Activated gamma-delta T cell (primary cell): ENCODE measurements at places on chromosomes 11 and 22.

- DNase-seq: no peak
Observed at GRCh38 chr11:118081241-118081958, 4.5 kb downstream of the TMPRSS4 start.

DNA sequence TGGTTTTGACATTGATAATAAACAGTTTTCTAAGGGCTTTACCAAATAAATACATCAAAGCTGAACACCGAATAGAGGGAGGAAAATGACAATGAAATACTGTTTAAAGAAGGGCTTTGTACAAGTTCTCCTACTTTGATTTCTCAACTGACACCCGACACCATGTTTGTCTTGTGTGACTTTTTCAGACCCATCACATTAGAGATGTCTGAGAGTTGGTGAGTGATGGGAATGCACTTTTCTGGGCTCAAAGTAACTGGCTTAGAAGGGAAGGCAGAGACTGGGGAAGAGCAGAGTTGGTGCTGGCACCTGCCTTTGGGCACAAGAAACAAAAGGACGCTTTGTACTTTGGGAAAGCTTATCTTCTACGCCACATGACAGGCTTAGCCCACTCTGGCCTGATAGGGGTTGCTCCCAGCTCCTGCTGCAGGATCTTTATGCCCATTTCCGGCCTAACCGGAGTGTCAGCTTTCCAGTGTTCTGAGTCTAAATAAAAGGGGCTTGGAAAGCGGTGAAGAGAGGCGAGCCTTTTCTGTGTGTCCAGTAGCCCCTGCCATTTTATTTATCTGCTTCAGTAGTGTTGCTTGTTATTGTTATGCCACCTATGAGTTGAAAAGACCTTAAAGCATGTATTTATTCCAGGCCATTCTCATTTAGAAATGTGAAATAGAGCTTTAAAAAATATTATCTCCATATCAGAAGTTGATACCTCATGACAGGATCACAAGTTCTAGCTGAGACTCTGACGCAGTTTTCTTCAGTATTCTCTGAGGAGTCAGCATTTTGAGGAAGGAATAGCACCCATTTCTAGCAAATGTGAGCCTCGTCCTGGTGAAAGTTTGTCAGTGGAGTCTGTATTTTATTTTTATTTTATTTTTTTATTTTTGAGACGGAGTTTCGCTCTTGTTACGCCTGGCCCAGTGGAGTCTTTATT, 24.2 kb downstream of the KREMEN1 start:
- no peak for DNase-seq

- no peak for DNase-seq
Observed at GRCh38 chr11:67606093-67606491, 644 bp upstream of the NDUFV1 start.

- no peak for DNase-seq
Observed at GRCh38 chr11:48043991-48044512, 63.7 kb downstream of the PTPRJ start.

- DNase-seq: no peak
Observed at GRCh38 chr22:17336061-17336460, 33.2 kb upstream of the CECR2 start.

GRCh38 chr11:82845356-82846353, 54.6 kb downstream of the PRCP start:
- no peak for DNase-seq

DNA sequence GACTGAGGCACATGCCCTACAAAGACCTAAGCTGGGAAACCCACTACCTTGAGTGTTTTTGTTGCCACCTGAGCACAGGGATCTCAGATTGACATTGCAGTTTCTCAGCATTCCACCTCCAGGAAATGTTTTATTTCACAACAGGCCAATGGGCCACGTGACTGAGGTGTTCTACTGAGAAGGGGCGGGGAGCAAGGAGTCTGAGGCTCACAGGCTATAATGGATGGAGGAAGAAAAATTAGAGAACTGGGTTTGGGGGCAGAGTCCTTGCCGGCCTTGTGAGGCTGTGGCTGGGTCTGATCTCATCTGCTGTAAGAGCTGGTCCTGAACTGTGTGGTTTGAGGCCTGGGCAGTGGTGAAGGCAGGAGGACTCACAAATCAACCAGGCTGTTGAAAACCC, 40.7 kb downstream of the ZNF202 start:
- no peak for DNase-seq
